ENCODE measurements at places on chromosomes 4 and X.

DNA sequence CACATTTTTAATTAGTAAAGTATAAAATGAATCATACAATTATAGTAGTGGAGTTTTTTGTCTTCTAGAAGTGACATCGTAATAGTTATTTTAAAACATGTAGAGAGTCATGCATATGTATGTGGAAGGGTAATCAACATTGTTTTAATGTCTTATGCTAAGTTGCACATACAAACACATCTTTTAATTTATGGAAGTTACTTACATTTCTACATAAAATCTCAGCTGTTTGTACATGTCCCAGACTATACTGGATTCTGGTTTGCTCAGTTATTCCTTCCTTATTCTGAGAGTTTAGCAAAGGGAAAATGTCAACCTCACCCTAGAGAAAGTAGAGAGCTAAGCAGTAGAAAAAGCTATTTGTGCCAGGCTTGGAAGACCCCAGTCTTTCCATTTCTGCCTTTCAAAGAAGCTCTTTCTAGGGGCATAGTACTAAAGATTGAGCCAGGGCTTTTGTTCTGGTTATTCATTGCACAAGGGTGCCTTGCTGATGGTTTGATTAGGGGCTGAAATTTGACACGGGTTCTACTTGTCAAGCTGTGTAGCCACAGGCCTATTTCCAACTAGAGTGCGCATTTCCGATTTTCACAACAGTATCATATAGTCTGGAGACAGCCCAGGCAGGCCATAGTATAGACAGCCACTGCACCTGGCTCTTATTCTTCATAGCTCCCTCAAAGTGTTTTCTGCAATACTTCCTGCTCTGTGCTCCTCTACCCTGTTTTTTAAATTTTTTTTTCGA, 106.3 kb downstream of the RPA4 start:
- DNase-seq = no peak

DNA sequence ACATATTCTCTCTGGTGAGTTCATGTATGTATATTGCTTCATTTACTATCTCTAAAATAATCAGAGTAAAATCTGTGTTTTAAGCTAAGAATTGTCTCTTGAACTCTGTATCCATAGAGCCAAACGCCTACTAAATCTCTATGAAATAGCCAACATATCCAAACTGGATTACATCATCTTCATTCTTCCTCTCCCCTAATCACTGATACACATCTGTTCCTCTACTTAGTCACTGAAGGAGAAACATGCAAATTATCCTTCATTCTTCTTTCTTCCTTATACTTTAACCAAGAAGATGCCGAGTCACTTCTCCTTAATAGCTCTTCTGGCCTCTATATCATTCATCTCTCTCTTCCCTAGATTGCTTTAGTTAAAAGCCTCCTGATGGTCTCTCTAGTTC, 630.4 kb upstream of the FTHL17 start:
- no peak for DNase-seq

GRCh38 chr4:26736621-26737020, 124.0 kb upstream of the STIM2 start:
- no peak for DNase-seq

GRCh38 chrX:139905051-139905450, 27.8 kb downstream of the ATP11C start:
- no peak for DNase-seq

- DNase-seq = no peak
Measured at GRCh38 chrX:41529221-41529620, 82.1 kb downstream of the NYX start.

DNA sequence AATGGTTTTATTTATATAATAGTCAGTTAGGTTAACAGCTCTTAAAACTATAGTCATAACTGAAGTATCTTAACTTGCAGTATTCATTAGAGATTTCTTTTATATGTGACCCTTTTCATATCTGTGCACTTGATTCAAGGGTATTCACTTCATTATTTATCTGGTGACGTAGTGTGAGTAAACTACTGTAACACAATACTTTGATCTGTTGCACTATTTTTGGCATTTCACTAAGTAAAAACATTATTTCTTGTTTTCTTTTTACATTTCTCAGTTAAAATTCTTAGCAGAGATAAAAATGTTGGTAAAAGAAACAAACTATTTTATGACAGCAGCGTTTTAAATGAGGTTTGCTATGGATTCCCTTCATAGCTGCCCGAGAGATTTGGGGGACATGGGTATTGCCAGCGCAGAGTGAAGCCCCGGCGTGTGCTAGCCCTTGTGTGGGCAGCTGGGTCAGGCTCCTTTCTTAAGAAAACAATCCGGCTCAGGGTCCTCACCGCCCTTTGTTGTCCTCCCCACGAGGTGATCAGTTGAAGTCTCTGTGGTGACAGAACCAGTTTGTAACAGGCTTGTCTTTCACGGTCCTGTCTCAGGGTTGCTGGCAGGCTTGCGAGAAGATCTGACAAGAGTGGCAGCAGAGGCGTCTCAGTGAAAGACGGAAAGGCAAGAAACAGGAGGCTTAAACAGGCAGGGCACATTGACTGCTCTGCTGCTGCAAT, 293.4 kb downstream of the BMPR1B start:
- no peak for DNase-seq

DNA sequence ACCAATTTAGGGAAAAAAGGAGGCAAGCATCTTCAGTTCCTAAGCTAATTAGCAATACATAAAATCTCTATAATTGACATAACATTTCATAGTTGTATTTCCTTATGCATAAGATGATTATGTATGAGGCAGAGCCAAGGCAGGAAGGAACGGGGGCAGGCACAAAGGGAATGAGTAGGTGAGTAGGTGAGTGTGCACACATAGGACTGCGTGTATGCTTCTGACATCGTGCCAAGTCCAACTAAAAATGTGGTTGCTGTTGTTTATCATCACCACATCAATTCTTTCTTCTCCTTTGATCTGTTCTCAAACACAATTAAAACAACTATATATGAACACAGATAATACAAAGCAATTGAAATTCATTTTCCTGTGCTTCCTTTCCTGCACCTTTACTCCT, 131.2 kb downstream of the UNC5C start:
- DNase-seq = no peak

- DNase-seq = no peak
Measured at GRCh38 chr4:131192318-131192717, 1956.8 kb upstream of the PCDH10 start.

- no peak for DNase-seq
Measured at GRCh38 chr4:80448056-80448455, 112.5 kb downstream of the CFAP299 start.

GRCh38 chr4:74934016-74934831, 1.3 kb downstream of the PARM1 start:
- DNase-seq = no peak

GRCh38 chr4:40581254-40582140, 48.2 kb downstream of the RBM47 start:
- no peak for DNase-seq

GRCh38 chr4:87949961-87950360, 25.6 kb upstream of the SPP1 start:
- DNase-seq = no peak

DNA sequence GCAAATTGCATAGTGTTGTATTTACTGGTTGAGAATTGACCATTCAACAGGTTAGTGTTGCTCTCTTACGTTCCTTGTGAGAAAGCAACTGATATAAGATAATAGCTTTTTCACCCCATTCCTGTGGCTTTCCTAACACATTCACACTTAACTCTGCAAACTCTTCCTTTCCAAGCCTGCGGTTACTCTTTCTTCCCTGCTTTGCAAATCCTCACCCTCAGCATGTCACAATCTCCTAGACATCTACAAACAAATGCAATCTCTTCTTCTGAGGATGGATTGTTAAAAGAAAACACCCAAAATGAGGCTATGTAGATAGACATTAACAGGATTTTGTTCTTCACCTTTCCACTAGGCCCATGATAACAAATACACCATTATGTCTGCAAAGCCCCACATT, 771.7 kb upstream of the PCDH7 start:
- DNase-seq = no peak

GRCh38 chr4:76767983-76768382, 130.0 kb downstream of the SOWAHB start:
- no peak for DNase-seq

DNA sequence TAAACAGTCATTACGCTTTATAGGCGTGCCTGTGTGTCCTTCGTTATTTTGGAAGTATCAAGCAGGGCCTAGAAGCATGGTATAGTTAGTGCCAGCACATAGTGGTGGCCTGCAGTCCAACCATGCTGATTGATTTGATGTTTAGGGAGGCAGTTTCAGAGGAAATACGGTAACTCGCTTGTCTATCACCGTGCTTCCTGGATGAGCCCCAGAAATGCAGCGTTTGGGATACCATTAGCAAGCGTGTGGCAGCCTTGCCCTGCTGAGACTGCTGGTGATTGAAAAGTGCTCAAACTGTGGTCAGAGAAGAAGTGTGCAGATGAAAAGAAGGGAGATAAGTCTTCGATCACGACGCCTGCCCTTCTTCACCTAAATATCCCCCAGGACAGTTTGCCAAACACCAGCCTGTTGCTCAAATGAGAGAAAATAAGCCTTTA, 158.4 kb downstream of the CHIC2 start:
- DNase-seq = no peak

DNA sequence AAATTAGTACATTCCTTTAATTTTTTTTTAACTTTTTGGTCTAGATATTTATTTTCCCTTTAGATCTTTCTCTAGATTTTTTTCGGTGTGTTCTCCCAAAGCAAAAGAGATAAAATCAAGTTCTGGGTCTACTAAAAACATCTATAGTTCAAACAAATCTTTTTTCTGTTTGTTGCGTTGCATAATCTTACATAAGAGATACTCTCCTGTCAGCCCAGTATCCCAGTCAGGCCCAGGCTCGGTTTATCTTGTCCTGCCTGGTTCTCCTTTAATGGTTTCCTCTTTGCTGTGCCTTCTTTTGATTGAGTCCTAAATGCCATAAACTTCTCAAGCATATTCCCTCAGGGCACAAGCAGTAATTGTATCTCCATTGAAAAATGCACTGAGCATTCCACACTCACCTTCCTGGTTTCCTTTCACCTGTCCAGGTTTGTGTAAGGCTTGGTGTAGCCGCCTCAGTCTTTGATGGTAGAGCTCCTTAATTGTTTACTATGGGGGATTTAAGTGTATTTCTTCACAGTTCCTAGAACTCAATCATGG, 104.9 kb downstream of the TMEM131L start:
- no peak for DNase-seq

DNA sequence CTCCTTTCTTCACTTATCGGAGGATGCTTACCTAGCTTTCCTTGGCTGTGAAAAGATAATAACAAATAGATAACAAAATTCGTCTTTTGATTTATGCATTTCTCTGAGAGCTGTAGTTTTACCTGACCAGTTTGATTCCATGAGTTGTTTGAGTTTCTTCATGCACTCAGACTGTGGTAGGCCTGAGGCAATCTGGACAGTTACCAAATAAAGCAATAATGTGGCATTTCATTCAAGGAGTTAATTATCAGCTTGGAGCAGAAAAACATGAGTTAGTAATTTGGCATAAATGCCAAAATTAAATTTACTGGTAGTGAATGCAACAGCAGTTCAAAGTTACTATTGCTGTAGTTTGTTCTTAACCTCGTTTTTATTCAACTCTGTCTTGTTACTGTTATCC, 53.5 kb downstream of the FABP2 start:
- DNase-seq = no peak

DNA sequence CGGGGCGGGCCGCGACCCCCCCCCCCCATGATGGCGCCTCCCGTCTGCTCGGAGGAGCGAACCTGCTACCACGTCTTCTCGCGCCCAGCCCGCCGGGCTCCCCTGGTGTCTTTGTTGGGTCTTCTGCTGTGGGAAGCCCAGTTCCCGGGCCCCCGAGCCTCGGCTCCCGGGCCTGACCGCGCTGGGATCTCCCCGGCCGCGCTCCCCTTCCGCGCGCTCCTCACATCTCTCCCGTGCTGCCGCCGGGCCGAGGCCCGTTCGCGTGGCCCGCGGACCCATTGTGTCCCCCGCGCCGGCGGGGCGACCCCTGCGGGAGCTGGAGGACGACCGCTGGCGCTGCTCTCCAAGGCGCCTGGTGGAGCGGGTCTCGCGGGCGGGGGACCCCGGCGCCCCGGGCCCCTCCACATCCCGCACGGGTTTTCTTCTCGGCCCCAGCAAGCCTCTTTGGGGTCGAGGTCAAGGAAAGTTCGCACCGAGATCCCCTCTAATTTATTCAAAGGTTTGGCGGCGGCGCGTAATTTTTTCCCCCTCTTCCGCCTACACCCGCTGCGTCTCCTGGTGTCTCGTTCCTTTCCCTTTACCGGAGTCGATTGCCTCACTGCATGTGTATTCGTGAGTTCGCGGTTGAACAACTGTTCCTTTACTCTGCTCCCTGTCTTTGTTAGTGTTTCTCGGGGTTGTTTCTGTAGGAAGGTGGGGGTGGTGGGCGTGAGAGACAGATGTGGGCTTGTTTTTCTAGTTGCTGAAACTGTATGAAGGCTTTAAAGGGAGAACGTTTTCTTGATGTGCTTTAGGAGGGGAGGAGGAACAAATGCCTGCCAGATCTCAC, 770 bp downstream of the SMAD1 start:
- peak; percentile 88 for DNase-seq

- no peak for DNase-seq
Measured at GRCh38 chrX:17860179-17860780, 818 bp downstream of the RAI2 start.

DNA sequence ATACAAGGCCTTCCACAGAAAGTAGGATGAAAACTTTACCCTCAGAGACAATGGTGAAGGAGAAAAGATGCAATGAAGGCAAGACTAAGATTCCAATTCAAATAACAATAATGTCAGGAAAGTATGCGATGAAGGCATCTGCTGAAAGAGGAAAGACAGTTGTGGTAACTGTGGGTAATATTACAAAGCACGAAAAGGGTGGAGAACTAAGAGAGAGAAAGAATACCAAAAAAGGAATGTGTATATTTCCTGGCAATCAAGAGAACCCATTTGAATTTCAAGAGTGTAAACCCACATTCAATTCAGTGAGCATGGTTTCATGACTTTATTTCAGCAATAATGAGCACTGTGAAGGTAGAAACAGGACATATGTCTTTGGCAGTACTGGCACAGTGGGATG, 225.5 kb downstream of the PALLD start:
- no peak for DNase-seq

- DNase-seq = no peak
Measured at GRCh38 chrX:31117266-31117665, 45.4 kb upstream of the FTHL17 start.

DNA sequence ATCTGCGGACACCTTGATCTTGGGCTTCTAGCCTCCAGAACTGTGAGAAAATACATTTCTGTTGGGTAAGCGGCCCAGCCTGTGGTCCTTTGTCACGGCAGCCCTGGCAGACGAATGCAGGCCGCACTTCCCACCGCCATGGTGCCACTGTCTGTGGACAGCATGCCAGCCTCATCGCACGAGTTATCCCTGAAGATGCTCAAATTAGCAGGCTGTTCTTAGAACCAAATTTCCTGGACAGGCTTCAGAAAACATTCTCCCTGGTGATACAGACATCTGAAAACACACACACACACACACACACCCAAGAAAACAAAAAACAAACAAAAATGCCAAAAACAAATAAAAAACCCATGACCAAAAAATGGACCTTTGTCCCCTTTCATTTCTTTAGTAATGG, 343.5 kb upstream of the GATB start:
- DNase-seq = no peak

DNA sequence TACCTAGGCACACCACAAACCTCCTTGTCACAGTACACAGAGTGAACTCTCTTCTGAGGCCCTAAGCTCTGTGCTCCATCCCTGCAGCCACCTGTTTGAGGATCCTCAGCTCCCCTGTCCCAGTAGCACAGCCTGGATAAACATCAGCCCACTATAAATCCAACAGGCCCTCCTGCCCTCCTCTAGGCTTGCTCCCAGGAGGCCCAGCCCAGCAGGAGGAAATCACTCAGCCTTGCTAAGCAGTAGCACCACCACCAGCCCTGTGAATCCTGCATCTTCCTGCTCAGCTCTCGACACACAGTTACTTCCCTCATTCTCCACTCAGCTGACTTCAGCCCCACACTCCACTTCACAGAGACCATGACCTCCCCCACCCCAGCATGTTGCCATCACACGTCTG, 273.9 kb downstream of the BCOR start:
- DNase-seq = no peak

Measured in activated CD8-positive, alpha-beta memory T cell treated with anti-CD3 and anti-CD28 coated beads for 24 hours (primary cell).